ENCODE measurements at places on chromosomes 6 and 20.

GRCh38 chr6:431504-431903 lies 40.0 kb downstream of the IRF4 start:
- no peak for DNase-seq

DNA sequence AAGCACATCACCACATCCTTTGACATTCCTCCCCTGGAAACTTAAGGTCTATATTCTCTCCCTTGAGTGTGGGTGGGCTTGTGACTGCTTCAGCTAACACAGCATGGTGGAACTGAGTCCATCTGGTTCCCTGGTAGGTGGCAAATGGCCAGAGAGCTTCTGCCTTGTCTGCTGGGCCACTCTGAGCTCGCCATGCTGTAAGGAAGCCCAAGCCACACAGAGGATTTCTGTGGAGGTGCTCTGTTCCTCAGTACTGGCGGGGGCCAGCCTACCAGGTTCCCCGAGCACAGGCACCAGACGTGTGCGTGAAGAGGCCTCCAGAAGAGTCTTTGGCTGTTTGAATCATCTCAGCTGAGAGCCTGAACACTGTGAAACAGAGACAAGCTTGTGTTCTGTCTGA lies 41.6 kb upstream of the PMEPA1 start:
- DNase-seq: no peak

- DNase-seq: no peak
These were observed 9.3 kb downstream of the COL9A3 start for GRCh38 chr20:62825986-62826645.

DNA sequence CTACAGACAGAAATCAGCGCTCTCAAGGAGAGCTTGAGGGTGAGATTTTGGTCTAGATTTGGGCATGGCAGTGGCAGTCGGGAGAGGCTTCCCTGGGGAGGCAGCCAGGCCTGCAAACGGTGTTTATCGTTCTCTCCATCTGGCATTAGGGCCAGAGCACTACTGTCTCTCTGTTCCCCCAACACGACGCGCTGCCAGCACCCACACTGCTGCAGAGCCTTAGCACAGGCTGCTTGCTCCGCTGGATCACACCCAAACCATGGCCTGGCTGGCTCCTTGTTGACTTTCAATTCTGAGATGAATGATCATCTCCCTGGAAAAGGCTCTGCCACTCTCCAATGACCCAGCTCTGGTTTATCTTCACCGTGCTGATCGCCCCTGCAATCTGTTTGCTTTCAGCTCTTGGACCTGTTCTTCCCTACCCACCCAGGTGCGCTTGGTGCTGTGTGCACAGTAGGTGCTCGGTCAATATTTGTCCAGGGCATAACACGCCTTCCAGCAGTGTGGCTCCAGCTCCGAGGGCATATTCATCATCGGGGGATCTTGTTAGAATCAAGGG lies 106.1 kb downstream of the TFAP2C start:
- no peak for DNase-seq

- DNase-seq: no peak
These were observed 91.3 kb upstream of the SLC35B3 start for GRCh38 chr6:8526624-8527023.

DNA sequence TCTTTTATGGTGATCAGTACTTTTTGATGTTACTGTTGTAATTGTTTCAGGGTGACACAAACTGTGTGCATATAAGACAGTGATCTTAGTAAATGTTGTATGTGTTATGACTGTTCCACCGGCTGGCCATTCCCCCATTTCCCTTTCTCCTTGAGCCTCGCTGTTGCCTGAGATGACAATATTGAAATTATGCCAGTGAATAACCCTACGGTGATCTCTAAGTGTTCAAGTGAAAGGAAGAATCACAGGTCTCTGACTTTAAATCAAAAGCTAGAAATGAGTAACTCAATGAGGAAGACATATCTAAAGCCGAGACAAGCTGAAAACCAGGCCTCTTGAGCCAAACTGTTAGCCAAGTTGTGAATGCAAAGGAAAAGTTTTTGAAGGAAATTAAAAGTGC lies 32.3 kb downstream of the TULP4 start:
- no peak for DNase-seq

DNA sequence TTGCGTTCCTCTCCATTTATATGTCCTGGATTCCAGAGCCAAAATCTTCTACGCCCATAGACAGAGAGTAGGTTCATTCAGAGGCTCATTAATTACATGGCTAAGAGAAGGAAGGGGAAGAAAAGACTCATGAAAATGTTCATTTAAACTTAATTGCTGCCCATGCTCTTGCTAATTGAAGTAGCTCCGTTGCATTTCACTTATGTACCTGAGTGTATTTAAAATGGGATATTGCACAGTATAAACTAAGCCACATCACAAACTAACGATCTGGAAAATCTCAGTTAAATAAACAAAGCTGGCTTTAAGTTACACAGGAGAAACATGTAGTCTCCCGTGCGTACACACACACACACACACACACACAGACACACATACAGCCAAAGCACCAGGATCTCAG lies 269.2 kb downstream of the CDC5L start:
- no peak for DNase-seq

Measured in LoVo (cell line).